Activated CD4-positive, alpha-beta T cell treated with anti-CD3 and anti-CD28 coated beads, Interleukin-2, Interleukin-6, amounts not matched to agents 100 ng/mL and 50 ng/mL, durations not matched to agents 16 hours and 8 hours (primary cell): ENCODE measurements at places on chromosomes 6 and 20.

- no peak for DNase-seq
Measured at GRCh38 chr20:47749339-47749738, 35.9 kb downstream of the SULF2 start.

DNA sequence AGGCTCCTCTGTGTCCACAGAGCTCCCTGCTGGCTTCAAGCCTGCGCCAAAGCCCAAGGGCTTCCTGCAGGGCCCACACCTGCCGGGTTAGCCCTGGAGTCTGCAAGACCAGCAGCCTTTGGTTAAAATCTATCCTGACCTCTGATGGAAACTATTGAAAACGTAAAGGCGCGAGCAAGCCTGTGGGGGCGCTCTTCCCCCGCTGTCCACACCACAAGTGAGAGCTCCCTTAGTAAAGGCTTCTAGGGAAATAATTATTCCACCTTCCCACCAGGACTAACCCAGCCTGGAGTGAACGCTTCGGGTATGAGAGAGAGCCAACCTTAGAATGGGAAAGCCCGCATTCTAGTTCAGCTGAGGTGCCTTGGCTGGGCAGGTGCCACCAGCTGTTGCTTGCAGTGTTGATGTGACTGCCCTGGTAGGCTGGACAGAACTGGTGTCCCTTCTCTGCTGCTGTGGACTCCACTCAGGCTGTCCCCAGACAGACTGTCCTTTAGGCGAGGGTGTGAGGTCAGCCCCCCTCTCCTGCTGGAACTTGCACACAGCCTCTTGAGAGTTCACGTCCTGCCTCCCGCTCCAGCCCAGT, 68.7 kb downstream of the SYTL3 start:
- DNase-seq: peak; percentile 23

DNA sequence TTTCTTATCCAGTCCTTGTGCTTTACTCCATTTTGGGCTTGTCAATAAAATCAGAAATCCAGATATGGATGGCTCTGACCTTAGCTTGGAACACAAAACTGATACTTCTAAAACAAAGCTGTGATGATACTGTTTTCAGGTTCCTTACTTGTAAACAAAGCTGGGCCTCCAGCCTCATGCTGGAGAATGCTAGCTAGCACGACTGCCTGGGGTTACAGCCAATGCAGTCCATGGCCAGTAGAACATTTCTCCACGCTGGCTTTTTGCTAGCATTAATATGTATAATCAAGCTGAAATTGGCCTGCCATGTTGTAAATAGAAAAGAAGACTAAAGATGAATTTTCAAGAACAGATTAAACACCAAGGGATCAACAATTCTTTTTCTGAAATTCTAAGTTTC, 63.9 kb downstream of the MTHFD1L start:
- DNase-seq: no peak

- DNase-seq: no peak
Measured at GRCh38 chr6:27263886-27264285, 16.4 kb downstream of the PRSS16 start.

- DNase-seq: no peak
Measured at GRCh38 chr6:69867639-69867976, 1.3 kb downstream of the COL19A1 start.

- DNase-seq: no peak
Measured at GRCh38 chr6:39280247-39280731, 33.9 kb downstream of the KCNK17 start.

GRCh38 chr6:32087574-32088486, 21.3 kb downstream of the TNXB start:
- peak; percentile 79 for DNase-seq

DNA sequence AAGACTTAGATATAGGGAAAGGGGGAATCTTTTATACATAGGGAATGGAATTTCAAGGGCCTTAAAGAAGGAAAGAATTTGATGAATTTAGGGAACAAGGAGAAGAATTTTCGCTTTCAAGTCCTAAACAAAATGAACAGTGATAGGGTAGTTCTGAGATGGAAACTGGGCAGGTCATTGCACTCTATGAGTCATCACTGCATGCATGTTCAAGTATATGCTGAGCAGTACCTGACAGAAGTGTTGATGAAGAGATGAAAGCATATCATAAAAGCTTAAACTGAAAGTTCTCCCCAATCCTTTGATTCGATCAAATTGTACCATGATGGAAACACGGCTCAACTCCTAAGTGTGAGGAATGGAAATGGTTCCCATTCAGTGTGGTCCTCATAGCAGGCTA, 271.0 kb downstream of the TSHZ2 start:
- no peak for DNase-seq

- DNase-seq: no peak
Measured at GRCh38 chr6:16840725-16841124, 79.5 kb upstream of the ATXN1 start.

- DNase-seq: no peak
Measured at GRCh38 chr6:70370496-70370895, 42.8 kb upstream of the FAM135A start.

DNA sequence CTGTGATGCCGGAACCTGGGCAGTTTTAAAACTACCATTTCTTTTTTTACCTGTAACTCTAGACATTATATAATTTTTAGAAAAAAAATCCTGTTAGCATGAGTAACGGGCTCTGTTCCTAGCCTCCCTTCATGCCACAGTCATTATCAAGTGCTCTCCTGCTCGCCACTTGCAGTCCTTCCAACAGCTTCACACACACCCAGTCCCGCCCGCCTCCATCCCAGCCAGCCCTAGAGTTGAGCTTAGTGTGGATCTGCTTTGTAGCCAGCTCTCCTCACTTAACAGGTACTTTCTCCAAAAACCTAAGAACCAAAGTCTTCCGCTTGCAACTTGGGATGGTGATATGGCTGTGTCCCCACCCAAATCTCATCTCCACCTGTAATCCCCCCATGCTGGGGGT, 51.5 kb downstream of the EZR start:
- no peak for DNase-seq

DNA sequence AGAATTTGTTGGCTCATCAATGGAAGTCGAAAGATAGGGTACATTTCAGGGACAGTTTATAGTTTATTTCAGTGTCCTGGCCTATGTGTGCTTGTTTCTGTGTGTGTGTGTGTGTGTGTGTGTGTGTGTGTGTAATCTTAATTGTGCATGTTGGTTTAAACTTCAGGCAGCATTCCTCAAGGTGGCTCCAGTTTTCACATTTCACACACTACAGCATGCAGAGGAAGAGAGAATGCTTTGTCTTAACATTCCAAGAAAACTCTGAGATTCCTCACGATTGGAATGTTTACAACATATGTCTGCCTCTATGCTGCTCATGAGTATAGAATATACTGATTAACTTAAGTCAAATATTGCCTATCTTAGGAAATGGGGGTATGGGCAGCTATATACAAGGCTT, 332.6 kb upstream of the EPHA7 start:
- DNase-seq: no peak

DNA sequence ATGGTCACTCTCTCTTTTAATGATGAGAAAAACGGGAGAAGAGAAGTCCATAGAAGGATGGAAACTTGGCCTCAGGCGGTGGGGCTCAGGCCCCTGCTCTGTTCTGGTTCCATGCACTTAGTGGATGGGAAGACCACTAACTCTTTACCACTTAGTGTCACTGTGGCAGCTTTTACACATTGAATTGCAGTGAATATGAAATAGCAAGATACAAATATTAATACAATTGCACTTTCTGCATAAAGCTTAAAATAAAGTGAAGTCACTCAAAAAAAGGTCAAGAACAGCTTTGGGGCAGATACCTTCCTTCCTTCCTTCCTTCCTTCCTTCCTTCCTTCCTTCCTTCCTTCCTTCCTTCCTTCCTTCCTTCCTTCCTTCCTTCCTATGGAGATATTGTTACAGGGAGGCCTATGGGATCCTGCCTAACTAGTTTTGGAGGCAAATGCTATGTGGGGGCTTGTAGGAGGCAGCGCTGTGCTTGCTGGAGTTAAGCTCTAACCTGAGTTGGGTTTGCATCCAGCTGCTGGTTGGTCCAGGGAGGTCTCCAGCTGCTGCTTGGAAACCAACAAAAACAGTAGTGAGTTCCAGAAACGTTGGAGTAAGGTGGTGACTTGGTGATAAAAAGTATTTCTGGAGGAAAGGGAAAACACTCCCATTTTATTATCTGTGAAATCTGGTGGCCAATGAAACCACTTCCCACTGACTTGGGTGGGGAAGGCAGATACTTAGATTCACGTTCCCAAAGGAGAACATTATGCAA, 62.3 kb upstream of the NKX2-2 start:
- DNase-seq: no peak

DNA sequence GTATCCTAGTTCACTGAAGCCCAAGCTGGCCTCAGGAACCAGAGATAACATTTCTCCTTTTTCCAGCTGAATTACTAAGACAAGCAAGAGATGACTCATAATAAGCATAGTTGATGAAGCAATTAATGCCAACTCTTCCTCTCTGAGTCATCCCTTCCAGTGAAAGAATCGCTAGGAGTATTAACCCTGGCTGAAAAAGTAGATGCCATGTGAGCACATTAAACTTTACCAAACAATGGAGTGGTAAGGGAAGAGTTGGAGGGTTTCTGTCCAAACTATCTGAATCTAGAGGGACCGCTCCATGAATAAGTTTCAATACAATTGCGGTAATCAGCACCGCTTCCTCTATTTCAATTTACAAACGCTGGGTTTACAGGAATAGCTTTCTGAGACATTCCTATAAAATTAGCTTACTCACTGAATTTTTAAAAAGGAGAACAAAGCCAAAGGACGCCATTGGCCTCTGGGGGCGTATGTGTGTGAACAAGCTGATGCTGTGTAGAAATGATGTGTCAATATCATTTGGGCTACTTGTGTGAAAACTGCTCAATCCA, 48.3 kb downstream of the ATXN1 start:
- DNase-seq: peak; percentile 84

GRCh38 chr6:84136364-84137050, 90.9 kb downstream of the CEP162 start:
- DNase-seq: no peak

DNA sequence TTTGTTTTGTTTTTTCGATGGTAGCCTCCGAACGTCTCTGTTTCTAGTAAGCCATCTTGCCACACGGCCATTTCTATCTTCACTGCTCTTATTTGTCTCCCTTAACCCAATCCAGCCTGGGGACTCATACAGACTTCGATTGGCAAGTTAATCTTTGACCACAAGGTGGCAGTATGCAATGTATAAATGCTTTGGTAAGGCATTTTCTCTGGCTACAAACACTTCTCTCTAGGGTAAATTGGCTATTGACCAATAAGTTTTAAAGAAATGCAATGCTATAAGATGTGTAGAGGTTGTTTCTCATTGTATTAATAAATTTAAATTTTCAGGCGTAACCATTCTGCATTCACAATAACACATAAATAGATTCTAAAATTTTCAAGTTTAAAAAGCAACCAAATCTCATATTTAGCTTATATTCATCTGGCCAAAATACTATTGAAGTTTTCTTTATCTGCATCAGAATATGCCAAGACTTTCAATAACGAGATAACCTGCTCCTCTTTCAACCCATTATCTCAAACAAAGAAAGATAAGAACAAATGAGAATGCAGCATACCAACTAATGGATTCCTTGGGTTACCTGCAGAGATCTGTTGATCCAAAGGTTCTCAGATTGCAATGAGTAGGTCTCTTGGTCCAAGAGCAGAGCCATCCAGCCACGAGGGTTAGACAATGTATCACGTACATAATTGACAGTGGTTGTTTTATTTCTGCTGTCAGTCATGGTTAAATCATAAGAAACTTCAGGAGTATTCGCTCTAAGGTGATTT, 231.9 kb downstream of the PKHD1 start:
- DNase-seq: peak; percentile 60

DNA sequence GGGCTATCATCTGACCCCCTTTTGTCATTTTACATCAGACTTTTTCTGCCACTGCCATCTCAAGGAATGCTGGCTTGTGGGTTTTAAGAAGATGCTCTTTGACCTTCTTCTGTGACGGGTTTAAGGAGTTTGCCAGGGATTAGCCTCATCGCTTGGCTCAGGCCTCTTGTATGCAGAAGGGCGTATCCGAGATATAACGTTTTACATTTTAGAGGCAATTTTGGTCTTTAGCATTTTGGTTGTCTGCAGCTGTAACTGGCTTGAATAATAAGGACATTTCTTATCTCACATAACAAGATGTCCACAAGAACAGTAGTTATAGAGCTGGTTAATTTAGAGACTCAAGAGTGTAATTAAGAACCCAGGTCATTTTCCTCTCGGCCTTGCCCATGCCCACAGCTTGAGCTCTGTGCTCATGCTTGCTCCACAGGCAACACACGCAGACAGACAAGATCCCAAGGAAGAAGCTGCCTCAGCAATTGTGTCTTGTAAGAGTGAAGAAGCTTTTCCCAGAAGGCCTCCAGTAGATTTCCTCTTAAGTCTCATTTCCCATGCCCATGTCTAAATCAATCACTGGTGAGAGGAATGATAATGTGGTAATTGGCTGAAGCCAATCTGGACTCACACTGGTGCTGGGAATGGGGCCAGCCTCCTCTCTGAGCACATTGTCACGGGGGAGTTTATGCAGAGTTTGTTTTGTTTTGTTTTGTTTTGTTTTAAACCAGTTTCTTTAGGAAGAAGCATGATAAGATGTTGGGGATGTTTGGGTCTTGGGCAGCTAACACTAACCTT, 36.8 kb downstream of the PTCHD4 start:
- no peak for DNase-seq

DNA sequence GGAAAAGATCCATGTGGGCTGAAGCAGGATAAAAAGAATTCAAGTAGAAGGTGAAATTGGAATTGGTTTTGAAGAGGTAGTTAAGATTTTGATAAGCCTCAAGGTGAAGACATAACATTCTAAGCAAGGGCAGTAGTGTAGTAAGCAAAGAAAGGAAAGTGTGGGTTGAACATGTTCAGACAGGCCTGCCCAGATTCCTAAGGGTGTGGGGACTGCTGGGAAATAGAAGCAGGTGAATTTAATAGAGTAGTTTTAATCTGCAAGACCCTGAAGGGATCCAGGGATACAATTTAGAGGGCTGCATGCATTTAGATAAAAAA, 19.1 kb downstream of the TAB2 start:
- peak; percentile 43 for DNase-seq
